ENCODE measurements at places on chromosomes 7 and 10.

GRCh38 chr10:87723500-87723899, 63.8 kb downstream of the PAPSS2 start:
- H3K27me3 ChIP-seq, result no peaks in the 10 kb centered on the region
- no peak overlapping the region for H3K27ac ChIP-seq
- H3K4me3 ChIP-seq, result no peak overlapping the region

GRCh38 chr7:80601999-80602398, 36.4 kb upstream of the CD36 start:
- no peaks in the 10 kb centered on the region for H3K4me1 ChIP-seq
- no peaks in the 10 kb centered on the region for H3K27me3 ChIP-seq
- no peak overlapping the region for H3K27ac ChIP-seq
- no peaks in the 10 kb centered on the region for H3K36me3 ChIP-seq

- H3K4me1 ChIP-seq, result no peaks in the 10 kb centered on the region
- H3K27ac ChIP-seq, result no peak overlapping the region
- H3K27me3 ChIP-seq, result no peaks in the 10 kb centered on the region
- H3K36me3 ChIP-seq, result no peaks in the 10 kb centered on the region
- no peak for DNase-seq
Observed at GRCh38 chr7:33706771-33707200, 198.6 kb upstream of the BMPER start.

- no peak for DNase-seq
- no peaks in the 10 kb centered on the region for H3K36me3 ChIP-seq
- no peak overlapping the region for H3K27ac ChIP-seq
- H3K4me3 ChIP-seq, result no peak overlapping the region
- H3K4me1 ChIP-seq, result no peaks in the 10 kb centered on the region
Observed at GRCh38 chr10:14327527-14327926, 3.2 kb downstream of the FRMD4A start.

DNA sequence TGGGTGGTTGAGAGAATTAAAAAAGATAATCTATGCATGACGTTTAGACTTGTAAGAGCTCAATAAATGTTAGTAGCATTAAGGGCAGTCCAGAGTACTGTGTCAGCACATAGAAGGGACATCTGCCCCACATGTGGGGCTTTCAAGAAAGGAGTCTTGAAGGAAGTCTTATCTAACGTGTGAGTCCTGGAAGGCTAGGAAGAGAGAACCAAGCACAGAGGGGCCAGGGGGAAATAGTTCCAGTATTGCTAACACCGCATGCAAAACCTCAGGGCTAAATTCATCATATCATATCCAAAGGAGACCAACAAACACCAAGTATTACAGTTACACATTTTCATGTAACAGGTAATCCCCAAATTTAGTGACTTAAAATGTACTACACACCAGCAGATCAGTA, 122.7 kb downstream of the AOAH start:
- H3K36me3 ChIP-seq, result no peaks in the 10 kb centered on the region
- DNase-seq, result no peak
- no peak overlapping the region for H3K4me3 ChIP-seq

GRCh38 chr10:5440206-5440605, 27.8 kb downstream of the NET1 start:
- DNase-seq, result no peak
- no peaks in the 10 kb centered on the region for H3K27me3 ChIP-seq
- no peak overlapping the region for H3K4me3 ChIP-seq
- no peaks in the 10 kb centered on the region for H3K36me3 ChIP-seq
- peaks cover 21% of the 10 kb centered on the region for H3K4me1 ChIP-seq
- no peak overlapping the region for H3K27ac ChIP-seq

GRCh38 chr10:5514226-5514850, 10.4 kb upstream of the CALML3 start:
- DNase-seq, result no peak
- no peak overlapping the region for H3K27ac ChIP-seq
- no peak overlapping the region for H3K4me3 ChIP-seq
- no peaks in the 10 kb centered on the region for H3K36me3 ChIP-seq

- no peaks in the 10 kb centered on the region for H3K4me1 ChIP-seq
- no peak overlapping the region for H3K27ac ChIP-seq
- no peaks in the 10 kb centered on the region for H3K27me3 ChIP-seq
- no peak for DNase-seq
- H3K4me3 ChIP-seq, result no peak overlapping the region
- no peaks in the 10 kb centered on the region for H3K36me3 ChIP-seq
Observed at GRCh38 chr7:20598459-20599309, 16.8 kb upstream of the ABCB5 start.

GRCh38 chr10:14126697-14127440, 203.9 kb downstream of the FRMD4A start:
- DNase-seq, result no peak
- no peak overlapping the region for H3K27ac ChIP-seq
- no peak overlapping the region for H3K4me3 ChIP-seq
- H3K36me3 ChIP-seq, result no peaks in the 10 kb centered on the region
- no peaks in the 10 kb centered on the region for H3K27me3 ChIP-seq

- H3K27me3 ChIP-seq, result no peaks in the 10 kb centered on the region
- no peak overlapping the region for H3K27ac ChIP-seq
- no peaks in the 10 kb centered on the region for H3K36me3 ChIP-seq
- H3K4me1 ChIP-seq, result no peaks in the 10 kb centered on the region
- no peak for DNase-seq
Observed at GRCh38 chr7:157874870-157875229, 538.0 kb downstream of the DNAJB6 start.

DNA sequence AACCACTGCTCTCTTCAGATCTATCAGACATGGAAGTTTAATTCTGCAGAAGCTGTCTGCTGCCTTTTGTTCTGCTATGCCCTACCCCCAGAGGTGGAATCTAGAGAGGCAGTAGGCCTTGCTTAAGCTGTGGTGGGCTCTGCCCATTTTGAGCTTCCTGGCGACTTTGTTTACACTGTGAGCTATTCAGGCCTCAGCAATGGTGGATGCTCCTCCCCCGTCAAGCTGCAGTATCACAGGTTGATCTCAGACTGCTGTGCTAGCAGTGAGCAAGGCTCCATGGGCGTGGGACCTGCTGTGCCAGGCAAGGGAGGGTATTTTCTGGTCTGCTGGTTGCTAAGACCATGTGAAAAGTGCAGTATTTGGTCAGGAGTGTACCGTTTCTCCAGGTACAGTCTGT, 45.1 kb upstream of the CDK14 start:
- no peak overlapping the region for H3K4me3 ChIP-seq
- no peaks in the 10 kb centered on the region for H3K4me1 ChIP-seq
- no peaks in the 10 kb centered on the region for H3K36me3 ChIP-seq
- no peak overlapping the region for H3K27ac ChIP-seq

- H3K27me3 ChIP-seq, result no peaks in the 10 kb centered on the region
- H3K36me3 ChIP-seq, result no peaks in the 10 kb centered on the region
- no peak for DNase-seq
- H3K4me1 ChIP-seq, result no peaks in the 10 kb centered on the region
- H3K27ac ChIP-seq, result no peak overlapping the region
Observed at GRCh38 chr10:78950656-78951587, 117.8 kb upstream of the ZMIZ1 start.

- H3K27ac ChIP-seq, result no peak overlapping the region
- no peaks in the 10 kb centered on the region for H3K27me3 ChIP-seq
- H3K4me1 ChIP-seq, result peaks cover 2% of the 10 kb centered on the region
- no peak overlapping the region for H3K4me3 ChIP-seq
Observed at GRCh38 chr10:118664321-118664720, 68.9 kb upstream of the PRLHR start.

DNA sequence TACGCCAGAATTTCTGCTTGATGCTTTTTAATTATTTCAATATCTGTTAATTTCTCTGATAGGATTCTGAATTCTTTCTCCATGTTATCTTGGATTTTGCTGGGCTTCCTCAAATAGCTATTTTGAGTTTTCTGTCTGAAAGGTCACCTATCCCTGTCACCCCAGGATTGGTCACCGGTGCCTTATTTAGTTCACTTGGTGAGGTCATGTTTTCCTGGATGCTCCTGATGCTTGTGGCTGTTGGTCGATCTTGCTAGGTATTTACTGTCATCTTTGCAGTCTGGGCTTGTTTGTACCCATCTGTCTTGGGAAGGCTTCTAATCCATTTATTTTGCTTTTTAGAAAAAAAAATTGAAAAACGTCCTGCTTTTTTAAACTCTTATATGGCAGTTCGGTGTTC, 11.2 kb upstream of the PRKAR1B start:
- no peak overlapping the region for H3K4me3 ChIP-seq
- peaks cover 19% of the 10 kb centered on the region for H3K36me3 ChIP-seq
- H3K27me3 ChIP-seq, result no peaks in the 10 kb centered on the region

GRCh38 chr7:12759151-12759550, 71.7 kb downstream of the ARL4A start:
- H3K4me3 ChIP-seq, result no peak overlapping the region
- no peak overlapping the region for H3K27ac ChIP-seq
- H3K4me1 ChIP-seq, result no peaks in the 10 kb centered on the region

DNA sequence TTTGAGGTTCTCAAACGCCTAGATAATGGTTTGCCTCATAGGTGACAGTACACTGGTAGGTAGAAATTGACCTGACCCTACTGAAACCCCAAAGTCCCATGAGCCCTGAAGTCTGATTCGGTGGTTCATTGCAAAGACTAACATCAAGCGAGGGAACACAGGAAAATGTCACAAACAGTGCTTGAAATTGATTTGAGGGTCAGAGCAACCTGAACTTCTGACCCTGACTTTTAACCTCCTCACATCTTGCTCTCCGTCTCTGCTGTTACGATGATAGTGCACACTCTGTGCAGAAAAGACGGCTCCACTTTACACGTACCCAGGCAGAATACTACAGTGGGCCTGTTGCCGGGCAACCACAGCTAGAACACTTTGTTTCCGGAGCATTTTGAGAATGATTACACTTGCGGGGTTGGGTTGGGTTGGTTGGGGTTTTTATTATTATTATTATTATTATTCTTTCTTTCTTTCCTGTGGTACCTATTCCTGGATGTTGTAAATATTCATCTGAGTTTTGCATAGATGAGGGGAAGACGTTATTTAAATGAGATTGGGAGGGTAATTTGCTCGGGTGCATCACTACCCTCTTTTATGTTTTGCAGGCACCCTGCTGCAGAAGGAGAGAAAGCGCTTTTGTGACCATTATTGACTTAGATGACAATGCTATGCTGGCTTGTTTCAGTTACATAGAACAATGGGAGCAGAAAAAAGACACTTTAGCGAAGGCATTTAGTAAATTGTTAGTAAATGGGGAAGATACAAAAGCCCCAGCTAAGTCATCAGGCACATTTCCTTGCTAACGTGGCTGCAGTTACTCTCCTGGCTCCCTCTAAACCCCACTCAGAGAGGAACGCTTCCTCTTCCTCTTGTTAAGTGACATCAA, 438.1 kb upstream of the NRP1 start:
- H3K27me3 ChIP-seq, result no peaks in the 10 kb centered on the region
- no peak overlapping the region for H3K27ac ChIP-seq
- no peaks in the 10 kb centered on the region for H3K4me1 ChIP-seq
- no peaks in the 10 kb centered on the region for H3K36me3 ChIP-seq
- no peak for DNase-seq

DNA sequence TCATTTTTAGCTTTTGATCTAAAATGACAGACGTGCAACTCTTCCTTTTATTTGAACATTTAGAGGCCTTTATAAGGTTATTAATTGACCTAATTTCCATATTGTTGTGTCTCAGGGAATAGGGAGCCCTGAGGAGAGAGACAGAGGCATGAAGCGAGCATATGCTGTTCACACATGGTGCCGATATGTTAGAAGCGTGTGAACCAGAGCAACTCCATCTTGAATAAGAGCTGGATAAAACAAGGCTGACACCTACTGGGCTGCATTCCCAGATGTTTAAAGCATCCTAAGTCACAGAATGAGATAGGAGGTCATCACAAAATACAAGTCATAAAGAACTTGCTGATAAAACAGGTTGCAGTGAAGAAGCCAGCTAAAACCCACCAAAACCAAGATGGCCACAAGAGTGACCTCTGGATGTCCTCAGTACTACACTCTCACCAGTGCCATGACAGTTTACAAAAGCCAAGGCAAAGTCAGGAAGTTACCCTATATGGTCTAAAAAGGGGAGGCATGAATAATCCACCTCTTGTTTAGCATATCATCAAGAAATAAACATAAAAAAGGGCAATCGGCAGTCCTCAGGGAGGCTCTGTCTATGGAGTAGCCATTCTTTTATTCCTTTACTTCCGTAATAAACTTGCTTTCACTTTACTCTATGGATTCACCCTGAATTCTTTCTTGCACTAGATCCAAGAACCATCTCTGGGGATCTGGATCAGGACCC, 80.1 kb downstream of the SEC61G start:
- H3K27me3 ChIP-seq, result no peaks in the 10 kb centered on the region
- no peak overlapping the region for H3K27ac ChIP-seq
- H3K4me3 ChIP-seq, result no peak overlapping the region
- no peaks in the 10 kb centered on the region for H3K36me3 ChIP-seq
- DNase-seq, result no peak
- no peaks in the 10 kb centered on the region for H3K4me1 ChIP-seq

DNA sequence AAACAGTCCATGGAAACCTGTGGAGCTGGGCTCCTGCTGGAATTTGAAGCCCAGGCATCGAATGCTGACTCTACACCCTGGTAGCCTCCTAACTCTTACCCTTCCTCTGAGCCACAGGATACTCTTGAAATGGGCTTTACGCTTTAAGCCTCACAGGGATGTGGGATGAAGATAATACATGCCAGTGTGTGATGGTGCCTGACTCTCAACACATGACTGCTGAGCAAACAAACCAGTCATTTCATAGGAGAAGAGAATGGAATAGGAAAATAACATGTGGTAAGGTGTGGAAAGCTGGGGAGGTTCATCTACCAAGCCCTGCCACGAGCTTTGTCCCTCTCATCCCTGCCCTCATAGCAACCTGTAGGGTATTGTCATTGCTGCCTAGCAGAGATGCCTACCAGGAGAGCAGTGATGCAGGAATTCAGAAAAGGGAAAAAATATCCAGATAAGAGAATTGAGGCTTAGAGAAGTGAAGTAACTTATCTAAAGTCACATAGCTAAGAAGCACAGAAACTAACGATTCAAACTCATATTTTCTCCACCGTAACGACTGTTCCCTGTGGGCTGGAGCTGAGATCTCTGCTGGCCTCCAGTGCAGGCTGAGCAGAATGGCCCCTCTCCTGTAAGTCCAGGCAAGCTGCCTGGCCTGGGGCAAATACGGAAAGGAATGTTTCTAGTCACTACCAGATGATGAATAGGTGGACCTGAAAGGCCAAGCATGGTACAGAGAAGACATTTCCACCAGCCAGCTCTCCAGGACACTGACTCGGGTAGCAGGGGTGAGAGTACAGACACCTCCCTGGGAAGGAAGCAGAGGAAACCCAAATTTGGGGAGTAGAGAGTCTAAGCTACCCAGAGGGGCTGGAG, 90.2 kb upstream of the DUSP5 start:
- H3K4me3 ChIP-seq, result no peak overlapping the region
- peaks cover 3% of the 10 kb centered on the region for H3K4me1 ChIP-seq
- H3K27ac ChIP-seq, result no peak overlapping the region

DNA sequence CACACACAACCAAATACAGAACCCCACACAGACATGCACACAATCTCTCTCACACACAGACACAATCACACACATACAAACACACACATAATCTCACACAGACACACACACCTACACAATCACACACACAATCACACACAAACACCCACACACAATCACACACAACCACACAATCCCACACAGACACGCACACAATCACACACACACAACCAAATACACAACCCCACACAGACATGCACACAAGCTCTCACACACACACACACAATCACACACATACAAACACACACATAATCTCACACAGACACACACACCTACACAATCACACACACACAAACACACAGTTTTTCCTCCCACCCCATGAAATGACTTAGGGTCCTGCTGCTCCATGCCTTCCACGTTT, 160.4 kb upstream of the PFKP start:
- H3K27ac ChIP-seq, result no peak overlapping the region
- DNase-seq, result no peak
- H3K27me3 ChIP-seq, result no peaks in the 10 kb centered on the region
- no peaks in the 10 kb centered on the region for H3K36me3 ChIP-seq
- H3K4me3 ChIP-seq, result no peak overlapping the region

Measured in ascending aorta (tissue), 2 donors.